Activated T-cell treated with anti-CD3 and anti-CD28 coated beads, Interleukin-2, amount 50 U/mL, for 24 hours (primary cell): ENCODE measurements at places on chromosomes 7 and 10.
A peak's percentile ranks its signal among the peaks of the same experiment; 100 is the strongest.

DNA sequence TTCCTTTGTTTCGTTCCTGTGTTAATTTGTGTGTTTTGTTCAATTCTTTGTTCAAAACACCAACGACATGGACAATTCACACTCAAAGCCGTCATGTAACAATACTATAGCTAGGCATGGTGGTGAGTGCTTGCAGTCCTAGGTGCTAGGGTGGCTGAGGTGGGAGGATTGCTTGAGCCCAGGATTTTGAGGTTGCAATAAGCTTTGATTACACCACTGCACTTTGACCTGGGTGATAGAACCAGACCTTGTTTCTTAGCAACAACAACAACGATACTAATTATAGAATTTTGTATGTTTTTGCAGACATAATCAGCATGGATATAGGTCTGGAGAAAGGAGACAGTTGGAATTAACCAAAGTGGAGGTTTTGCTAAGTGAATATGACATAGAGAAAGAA, 936.2 kb downstream of the PCDH15 start:
- no peak for DNase-seq

- DNase-seq, result no peak
Measured at GRCh38 chr10:44993922-44994751, 6.6 kb upstream of the ZNF22 start.

GRCh38 chr10:64731016-64731415, 1209.8 kb downstream of the REEP3 start:
- DNase-seq, result no peak

- DNase-seq, result peak; percentile 74
Measured at GRCh38 chr10:6647811-6648526, 67.9 kb upstream of the PRKCQ start.

GRCh38 chr7:37732253-37732652, 48.7 kb downstream of the GPR141 start:
- no peak for DNase-seq

DNA sequence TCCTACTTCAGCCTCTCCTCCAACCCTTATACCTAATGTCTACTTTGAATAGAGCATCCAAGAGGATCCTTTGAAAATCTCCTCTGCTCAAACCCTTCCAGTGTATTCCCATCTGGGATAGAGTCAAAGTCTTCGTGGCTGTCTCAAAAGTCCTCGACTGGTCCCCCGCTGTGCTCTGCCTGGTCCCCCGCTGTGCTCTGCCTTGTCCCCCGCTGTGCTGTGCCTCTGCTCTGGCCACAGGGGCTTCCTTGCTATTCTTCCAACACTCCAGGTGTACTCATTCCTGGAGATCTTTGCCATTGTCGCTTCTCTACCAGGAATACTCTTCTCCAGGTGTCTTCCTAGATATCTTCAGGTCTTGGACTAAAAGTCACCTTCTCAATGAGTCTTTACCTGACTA, 36.1 kb upstream of the COMMD3 start:
- DNase-seq, result no peak

GRCh38 chr7:121041516-121042148, 53.1 kb downstream of the CPED1 start:
- no peak for DNase-seq

DNA sequence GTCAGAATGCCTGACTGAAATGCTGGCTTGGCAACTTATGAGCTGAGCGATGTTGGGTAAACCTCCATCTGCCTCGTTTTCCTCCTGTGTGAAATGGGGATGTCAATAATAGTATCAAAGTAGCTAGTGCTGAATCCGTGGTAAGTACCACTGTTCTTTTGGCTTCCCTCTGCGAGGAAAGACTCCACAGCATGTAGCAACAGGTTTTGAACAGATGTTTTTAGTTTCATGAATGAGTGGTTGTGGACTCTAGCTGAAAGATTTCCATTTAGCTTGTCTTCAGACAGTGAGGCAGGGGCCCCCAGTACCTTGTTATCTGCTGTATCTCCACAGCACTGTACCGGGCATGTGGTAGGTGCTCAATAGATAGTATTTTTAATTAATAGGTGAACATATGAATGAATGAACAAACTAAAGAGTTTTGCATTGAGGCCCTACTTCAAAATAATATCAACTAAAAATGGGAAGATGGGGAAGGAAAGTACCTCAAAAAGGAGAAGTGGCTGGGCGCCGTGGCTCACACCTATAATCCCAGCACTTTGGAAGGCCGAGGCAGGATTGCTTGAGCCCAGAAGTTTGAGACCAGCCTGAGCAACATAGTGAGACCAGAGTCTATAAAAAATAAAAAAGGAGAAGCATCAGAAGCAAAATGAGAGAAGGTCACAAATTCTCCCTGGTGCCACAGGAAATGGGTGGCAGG, 5.6 kb upstream of the DLG5 start:
- DNase-seq, result no peak

GRCh38 chr7:150742286-150742968, 5.2 kb downstream of the GIMAP5 start:
- peak; percentile 62 for DNase-seq

- no peak for DNase-seq
Measured at GRCh38 chr10:70934701-70935100, 46.3 kb upstream of the PCBD1 start.
